SK-MEL-5 (cell line): ENCODE measurements at places on chromosomes 1 and 21.
A peak's percentile ranks its signal among the peaks of the same experiment; 100 is the strongest.

- no peak for DNase-seq
These were observed 571 bp downstream of the MARCKSL1 start for GRCh38 chr1:32335535-32335789.

DNA sequence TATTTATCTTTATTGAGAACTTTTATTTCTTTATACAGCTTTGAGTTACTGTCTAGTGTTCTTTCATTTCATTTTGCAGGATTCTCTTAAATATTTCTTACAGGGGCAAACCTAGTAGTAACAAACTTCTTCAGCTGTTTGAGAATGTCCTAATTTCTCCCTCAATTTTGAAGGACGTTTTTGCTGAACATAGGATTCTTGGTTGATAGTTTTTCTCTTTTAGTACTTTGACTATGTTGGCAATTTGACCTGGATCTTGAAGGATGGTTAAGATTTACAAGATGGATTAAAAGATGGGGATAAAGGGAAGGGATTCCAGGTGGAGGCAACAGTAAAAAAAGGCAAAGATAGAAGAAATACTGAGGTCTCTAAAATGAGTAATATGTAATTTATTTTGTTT, 38.9 kb downstream of the XPR1 start:
- no peak for DNase-seq

GRCh38 chr1:59520827-59521418, 224.0 kb downstream of the FGGY start:
- no peak for DNase-seq

GRCh38 chr1:109721042-109721441, 9.0 kb downstream of the GSTM5 start:
- no peak for DNase-seq

DNA sequence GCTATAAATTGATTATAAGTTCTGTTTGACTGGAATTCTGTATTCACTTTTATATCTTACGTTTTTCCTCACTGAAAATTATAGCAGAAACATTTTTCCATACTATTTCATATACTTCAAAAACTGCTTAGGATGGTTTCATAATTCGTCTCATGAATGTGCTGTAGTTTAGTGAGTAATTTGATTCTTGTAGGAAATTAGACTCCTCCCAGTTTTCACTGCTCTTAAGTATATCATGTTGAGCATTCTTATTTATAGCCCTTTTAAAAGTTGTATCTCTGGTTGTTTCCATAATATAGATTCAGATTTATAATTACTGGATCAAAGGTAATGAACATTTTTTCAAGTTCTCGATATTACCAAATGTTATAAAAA, 250.6 kb downstream of the FMN2 start:
- no peak for DNase-seq

GRCh38 chr1:162292422-162292849, 84.2 kb downstream of the SPATA46 start:
- no peak for DNase-seq

GRCh38 chr1:59020151-59020997, 236.5 kb upstream of the JUN start:
- peak; percentile 5 for DNase-seq

DNA sequence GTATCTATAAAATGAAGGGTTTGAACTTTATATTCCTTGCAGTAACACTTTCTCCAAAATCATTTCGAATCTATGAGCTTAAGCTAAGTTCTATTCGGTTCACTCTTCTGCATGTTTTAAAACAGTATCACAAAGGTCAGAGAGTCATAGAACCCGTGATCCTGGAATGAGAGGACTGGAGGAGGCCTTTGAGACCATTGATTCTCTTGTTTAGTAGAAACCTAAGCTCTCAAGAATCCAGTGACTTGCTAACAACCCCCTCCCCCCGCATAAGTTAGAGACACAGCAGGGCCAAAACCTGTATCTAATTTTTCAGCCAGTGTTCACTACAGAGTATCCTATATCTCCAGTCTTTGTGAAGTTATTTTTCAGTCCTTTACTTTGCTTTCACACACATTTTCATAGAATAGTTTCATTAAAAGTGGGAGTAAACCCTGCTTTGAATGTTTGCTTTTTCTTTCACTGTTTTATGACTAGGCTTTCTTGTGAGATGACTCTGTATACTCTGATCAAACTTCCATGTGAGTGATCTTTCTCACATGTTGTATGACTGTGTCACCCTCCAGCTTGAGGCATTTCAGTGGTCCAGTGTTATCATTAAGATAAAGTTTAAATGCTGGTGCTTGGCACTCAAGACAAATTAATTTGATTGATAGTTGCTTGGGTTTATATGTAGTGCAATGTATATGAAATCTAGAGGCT, 275.4 kb upstream of the SGIP1 start:
- peak; percentile 96 for DNase-seq

GRCh38 chr1:42324398-42325013, 10.5 kb downstream of the FOXJ3 start:
- DNase-seq = no peak

- DNase-seq = no peak
These were observed 365.3 kb downstream of the HHIPL2 start for GRCh38 chr1:222182641-222183040.

- no peak for DNase-seq
These were observed 7.2 kb upstream of the COL6A1 start for GRCh38 chr21:45974073-45975019.

DNA sequence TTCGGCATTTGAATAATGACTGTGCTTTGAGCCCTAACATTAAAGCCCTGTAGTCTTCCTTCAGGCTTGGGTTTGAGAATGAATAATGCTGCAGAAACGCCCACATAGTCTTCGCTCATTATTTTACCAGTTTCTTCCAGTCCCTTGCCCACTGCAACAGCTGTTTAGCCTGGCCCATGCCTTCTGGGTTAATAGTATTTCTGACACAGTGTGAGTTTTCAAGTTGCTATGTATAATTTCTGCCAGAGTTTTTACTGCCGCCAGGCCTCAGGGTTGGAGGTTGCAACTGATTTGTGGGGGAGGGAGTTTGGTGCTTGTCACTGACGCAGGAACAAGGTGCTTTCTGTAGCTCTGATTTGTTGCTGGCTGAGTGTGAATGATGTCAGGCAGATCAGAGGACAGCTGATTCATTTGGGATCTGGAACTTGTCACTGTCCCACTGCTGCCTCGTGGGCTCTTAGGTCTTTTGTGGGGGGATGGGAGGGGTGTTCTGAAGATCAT, 109.8 kb downstream of the MAST2 start:
- peak; percentile 12 for DNase-seq

DNA sequence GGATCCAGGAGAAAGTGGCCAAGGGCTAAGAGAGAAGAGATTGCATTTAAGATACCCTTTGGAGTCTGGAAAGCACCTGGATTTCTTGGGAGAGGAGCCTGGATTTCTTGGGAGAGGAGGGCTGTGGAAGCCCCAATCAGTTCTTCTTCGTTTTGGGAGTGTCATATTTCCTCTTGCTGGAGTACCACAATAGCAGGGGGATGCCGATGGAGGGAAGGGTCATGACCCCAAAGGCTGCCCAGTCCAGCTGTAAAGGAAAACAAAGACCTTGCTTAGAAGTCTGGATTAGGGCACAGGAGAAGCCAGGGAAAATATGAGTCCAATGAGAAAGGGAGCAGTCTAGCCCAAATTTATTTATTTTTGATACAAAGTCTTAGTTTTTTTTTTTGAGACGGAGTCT, 11.3 kb downstream of the SSR2 start:
- DNase-seq = no peak

GRCh38 chr1:108502138-108502537, 52.0 kb downstream of the NBPF6 start:
- DNase-seq = no peak

GRCh38 chr1:47643306-47644211, 205.7 kb downstream of the FOXD2 start:
- DNase-seq = no peak

- peak; percentile 49 for DNase-seq
These were observed 118.3 kb downstream of the OLFML2B start for GRCh38 chr1:161905269-161905884.

DNA sequence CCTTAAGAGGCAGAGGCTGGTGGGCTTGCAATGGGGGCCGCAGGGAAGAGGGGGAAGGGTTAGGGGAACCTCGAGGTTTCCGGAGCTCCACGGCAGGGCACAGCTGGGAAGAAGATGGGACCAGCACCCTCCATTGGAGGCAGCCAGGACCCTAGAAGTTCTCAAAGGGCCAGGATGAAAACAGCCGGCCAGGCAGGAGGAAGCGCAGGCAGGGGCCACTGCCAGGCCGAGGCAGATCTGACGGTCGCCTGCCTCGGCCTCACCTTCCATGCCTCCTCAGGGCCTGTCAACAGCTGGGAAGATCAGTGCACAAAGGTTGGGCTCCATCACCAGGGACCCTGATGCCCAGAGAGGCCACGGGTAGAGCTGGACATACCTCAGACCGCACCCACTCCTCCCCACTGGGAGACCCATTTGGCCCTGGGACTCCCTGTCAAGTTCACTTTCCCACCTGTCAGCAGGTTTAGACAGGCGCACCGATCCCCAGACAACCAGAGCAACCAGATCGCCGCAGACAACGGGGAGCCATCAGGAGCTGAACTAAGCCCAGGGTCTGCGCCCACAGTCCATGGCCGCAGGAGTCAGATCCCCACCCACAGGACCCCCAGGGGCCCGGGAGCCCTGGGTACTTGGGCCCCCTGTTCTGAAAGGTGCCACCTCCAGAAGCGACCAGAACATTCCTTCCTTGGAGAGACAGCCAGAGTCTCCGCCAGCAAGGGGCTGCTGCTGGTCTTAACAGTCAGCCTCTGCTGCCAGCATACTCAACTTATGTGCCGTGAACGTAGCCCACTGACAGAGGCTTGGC, 2.2 kb downstream of the SLC19A1 start:
- DNase-seq = no peak

- no peak for DNase-seq
These were observed 144.5 kb downstream of the C1orf21 start for GRCh38 chr1:184531296-184531695.

DNA sequence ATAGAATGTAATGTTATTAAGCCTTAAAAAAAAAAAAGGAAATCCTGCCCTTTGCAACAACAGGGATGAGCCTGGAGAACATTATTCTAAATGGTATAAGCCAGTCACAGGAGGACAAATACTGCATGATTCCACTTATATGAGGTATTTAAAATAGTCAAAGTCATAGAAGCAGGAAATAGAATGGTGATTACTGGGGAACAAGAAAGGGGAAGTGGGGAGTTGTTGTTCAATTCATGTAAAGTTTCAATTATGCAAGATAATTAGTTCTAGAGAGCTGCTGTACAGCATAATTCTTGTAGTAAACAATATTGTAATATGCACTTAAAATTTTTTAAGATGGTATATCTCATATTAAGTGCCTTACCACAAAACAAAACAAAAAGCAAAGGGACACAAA, 13.2 kb downstream of the FCER1A start:
- DNase-seq = no peak

- no peak for DNase-seq
These were observed 2.5 kb downstream of the PHLDA3 start for GRCh38 chr1:201466492-201466891.

- no peak for DNase-seq
These were observed 34.7 kb downstream of the RGS5 start for GRCh38 chr1:163168053-163168452.

DNA sequence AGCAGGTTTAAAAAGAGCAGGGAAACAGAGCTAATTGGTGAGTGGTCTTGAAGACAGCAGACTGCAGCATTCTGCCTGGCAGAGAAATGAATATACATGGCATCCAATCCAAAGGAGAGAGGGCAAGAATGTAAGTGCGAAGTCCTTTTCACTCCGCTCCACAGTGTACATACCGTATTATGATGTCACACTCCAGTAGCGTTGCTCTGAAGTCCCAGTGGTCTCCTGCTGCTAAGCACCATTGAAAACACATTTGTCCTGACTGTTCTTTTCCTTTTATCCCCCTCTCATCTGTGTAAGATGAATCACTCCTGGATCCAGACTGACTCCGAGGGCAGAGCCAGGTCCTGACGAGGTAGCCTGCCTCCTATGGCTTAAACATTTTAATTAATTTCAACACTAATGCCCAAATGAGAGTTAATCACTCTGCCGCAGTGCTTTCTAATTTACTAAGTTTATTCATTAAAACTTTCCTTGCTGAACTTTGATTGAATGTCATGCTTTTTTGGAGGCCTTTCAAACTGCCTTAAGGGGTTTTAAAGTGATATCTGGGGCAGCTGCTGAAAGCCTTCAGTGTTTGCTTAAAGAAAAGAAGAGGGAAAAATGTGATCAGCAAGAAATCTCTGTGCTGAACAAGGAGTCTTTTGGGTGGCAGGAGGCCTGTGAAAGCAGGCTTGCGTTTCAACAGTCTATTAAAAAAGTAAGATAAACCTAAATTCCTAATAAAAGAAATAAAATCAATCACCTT, 227.2 kb downstream of the ATG4C start:
- DNase-seq = peak; percentile 65

DNA sequence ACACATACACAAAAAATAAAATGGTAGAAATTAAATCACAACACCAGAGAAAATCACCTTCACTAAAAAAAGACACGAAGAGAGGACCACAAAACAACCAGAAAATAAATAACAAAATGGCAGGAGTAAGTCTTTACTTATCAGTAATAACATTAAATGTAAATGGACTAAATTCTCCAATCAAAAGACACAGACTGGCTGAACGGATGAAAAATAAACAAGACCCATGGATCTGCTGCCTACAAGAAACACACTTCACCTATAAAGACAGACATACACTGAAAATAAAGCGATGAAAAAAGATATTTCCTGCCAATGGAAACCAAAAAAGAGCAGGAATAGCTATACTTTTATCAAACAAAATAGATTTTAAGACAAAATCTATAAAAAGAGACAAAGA, 73.6 kb downstream of the ZZZ3 start:
- no peak for DNase-seq

DNA sequence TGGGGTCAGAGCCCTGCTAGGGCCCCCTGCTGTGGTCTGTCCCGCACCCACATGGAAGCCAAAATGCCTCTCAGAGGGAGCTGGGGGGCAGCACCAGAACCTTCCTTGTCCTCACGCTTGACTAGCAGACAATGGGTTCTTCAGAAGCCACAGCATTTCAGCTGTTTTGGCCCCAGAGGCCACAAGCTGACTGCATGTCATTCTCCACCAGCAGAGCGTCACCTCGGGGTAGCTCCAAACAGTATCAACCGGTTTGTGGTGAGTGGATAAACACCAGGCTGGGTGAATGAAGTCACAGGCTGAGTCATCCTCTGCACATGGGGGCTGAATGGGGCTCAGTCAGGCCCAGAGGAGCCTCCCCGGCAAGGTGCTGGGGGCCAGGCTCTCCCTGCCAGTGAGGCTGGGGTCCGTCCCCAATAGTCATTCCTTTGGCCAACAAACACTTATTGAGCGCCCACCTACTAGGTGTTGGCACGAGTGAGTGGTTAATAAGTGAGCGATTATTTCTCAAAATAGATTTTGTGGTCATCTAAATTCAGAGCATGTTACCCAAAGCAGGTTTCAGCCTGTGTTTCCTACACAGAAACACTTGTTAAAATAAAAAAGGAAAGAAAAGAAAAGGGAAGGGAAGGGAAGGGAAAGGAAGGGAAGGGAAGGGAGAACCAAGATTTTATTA, 9.1 kb downstream of the OLIG1 start:
- peak; percentile 96 for DNase-seq

- DNase-seq = no peak
These were observed 37.9 kb downstream of the CXADR start for GRCh38 chr21:17550671-17551308.
